ACHN (cell line): ENCODE measurements at places on chromosomes 3 and 15.

- DNase-seq = peak; percentile 74
These were observed 15.9 kb downstream of the COMMD2 start for GRCh38 chr3:149736175-149736952.

DNA sequence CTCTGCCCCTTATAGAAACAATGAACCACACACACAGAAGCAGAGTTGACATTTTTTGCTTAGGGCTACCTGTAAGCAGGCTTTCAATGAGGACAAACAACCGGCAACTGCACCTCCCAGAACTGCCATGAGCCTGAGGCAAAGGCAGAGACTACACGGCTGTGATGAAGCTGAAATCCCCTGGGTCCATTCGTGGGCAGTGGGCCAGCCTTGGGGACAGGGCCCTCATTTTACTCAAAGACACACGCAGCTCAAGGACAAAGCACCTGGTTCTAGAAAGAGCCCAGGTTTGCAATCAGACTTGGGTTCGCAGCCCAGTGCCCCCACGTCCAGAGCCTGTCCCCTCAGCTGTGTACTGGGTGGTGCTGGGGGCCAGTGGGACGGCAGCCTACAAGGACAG lies 17.9 kb downstream of the FAM174B start:
- no peak for DNase-seq

DNA sequence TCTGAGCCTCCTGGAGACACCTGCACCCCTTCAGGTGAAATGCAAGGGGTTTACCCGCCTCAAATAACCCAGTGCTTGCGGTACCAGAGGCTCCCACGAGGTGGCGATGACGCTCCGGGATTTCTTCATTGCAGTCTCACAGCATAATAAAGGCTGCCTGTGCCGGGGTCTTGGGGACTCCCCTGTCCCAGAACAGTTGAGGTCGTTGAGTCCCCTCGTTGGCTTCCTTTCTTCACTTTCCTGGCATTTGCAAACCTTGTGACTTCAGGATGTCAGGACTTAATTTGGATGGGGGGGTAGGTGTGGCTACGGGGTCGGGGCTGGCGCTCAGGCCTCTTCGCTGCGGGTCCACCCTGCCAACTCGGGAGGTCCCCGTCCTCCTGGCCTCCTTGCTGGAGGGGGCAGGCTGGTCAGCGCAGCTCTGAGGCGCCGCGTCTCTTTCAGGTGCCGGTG lies 1.3 kb downstream of the GNAT1 start:
- peak; percentile 63 for DNase-seq

DNA sequence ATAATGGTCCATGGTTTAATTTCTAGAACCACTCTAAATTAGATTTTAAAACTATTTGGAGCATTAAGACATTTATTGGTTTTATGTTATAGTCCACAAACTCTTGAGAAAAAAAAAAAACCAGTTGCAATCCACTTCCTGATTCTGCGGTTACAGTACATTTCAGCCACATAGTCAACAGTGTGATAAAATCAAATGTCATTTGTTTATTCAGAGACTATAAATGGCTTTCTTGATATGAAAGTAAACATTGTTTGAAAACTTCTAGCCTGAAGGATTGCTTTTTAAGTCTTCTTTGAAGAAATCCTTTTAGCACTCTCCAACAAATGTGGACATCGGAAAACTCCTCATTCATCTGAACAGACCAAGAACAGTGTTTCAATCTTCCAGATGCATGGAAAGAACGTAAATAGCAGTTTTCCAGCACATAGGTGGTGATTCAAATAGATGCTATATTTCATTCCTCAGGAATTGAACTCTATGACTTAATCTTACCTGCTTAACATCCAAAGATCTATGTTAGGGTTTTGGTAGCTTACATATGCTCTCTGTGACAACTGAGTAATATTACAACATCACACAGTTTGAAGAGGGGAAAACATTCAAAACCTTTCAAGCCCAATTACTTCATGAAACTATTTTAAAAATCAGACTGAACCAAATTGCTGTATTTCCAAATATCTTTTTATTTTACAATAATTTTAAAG lies 87.8 kb upstream of the UBE2E2 start:
- no peak for DNase-seq
